ENCODE measurements at places on chromosomes 3 and 15.

GRCh38 chr15:52523192-52523591, 5.5 kb downstream of the MYO5A start:
- no peak for DNase-seq

GRCh38 chr3:160008961-160009360, 20.3 kb downstream of the IL12A start:
- DNase-seq: no peak

DNA sequence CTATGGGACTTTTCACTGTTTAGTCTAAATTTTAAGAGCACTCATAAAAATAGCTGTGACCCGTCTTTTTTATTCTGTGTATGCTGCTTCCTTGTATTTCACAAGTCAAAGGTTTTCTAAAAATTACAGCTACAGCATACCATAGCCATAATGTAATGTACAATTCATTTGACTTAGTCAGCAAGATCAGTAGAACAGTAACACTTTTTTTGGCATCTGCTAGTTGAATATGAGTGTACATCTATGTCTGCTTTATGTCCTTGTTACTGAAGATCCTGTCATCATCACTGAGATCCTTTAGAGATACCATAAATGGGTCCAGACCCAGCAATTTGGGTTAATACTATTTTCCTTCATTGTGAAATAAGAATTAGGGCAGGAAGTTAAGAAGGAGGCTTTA, 42.2 kb downstream of the CMSS1 start:
- no peak for DNase-seq

GRCh38 chr15:92893200-92893599, 6.9 kb upstream of the CHD2 start:
- no peak for DNase-seq

DNA sequence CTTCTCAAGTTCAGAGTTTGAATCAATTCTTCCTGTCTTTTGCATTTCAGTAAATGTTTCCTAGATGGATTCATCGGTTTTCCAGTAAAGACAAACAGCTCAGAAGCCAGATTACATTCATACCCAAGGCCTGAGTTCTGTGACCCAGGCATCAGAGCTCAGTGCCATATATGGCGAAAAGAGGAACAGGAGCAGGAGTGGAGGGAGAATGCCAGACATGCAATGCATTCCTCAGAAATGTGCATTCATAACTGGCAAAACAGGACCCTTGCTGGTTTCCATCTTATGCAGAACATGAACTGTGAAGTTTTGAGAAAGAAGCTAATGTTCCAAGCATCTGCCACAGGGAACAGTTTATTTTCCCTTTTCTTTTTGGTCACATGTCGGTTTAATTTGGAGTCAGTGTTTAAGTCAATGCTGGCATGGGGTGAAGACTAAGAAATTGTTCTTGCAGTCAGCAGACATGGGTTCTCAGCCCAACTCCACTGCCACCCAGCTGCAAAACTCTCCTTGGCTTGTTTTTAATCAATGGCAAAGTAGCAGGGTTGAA, 116.5 kb downstream of the LPP start:
- peak; percentile 64 for DNase-seq

GRCh38 chr3:197463279-197463678, 92.5 kb downstream of the BDH1 start:
- DNase-seq: no peak

DNA sequence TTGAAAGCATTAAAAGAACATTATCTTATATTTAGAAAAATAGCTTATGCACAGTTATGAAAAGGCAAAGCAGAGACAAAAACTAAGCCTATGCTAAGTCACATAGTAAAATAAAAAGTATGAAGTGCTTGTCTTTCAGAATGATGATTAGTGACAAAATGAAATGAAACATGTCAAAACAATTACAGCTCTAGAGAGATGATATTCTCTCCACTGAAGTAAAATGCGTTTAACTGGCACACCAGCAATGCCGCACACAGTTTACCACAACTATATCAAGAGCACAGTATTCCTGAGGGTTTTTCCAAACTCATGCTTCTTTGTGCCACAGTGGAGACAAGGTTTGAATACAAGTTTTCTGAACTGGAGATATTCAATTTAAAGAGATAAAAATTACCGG, 2.1 kb upstream of the ZBBX start:
- DNase-seq: no peak
